ENCODE measurements at places on chromosomes 12 and 14.

- DNase-seq, result no peak
Observed at GRCh38 chr12:94710933-94711332, 60.6 kb upstream of the TMCC3 start.

DNA sequence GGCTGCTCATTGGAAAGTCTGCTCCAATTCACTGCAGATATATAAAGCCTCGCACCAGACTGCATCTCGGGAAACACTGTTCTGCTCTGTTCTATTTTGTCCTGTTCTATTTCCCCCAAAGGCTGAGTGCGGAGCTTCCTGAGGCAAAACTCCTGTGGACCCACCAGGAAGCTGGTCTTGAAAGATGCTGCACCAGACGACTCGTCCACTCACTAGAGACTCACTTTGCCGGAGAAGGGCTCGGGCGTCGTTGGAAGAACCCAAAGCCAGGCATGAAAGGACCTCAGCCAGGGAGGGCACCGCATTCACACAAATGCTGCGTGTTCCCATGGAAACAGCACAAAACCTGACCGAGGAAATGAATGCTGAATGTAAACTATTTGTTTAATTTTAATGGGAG is 331.2 kb upstream of the SFSWAP start:
- DNase-seq, result no peak

GRCh38 chr12:121793440-121793837 is at the start of gene RHOF:
RHOF (minus strand) TSS chr12:121793688; CDS start chr12:121793633, 55 bp downstream.
- no peak for DNase-seq

DNA sequence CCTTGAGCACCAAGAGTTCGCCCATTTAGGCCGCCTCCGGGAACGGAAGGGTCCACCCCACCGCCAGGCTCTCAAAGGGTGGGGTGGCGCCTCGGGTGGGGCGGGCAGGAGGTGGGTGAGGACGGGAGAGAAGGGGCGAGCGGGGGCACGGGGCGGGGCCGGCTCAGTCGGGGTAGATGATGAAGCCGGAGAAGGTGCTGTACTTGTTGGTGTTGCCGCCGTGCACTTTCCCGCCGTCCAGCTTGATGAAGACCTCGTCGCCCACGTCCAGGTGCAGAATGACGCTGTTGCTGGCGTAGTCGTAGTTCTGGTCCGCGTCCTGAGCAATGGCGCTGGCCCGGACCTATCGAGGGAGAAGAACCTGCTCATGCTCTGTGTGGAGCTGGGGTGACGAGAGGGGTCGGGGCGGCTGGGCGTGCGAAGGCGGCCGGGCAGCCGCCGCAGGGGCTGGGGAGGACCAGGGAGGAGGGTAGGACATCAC is 4.1 kb downstream of the C1QL4 start:
- DNase-seq, result no peak

DNA sequence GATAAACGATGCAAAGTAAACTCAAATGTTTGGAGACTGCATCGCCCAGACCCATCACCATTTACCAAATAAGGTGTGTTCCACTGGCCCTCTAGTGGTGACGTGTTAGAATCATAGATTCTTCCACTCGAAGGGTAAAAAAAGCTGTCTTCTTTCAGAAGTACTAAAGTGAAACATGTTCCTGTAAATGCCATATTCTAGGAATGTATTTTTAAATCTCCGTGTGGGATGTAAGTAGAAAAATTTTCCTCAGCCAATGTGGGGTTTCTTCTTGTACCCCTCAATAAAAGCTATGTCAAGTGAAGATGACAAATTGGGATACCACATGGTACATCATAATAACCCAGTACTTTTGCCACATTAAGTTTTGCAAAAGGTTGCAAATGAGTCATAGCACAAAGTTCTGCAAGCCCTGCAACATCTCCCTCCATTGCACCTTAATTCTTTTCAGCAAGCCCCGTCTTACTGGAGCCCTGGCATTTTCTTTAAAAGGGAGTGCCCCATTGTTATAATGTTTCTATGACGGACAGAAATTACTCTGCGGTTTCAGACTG is 100.8 kb downstream of the CCER1 start:
- peak; percentile 53 for DNase-seq

DNA sequence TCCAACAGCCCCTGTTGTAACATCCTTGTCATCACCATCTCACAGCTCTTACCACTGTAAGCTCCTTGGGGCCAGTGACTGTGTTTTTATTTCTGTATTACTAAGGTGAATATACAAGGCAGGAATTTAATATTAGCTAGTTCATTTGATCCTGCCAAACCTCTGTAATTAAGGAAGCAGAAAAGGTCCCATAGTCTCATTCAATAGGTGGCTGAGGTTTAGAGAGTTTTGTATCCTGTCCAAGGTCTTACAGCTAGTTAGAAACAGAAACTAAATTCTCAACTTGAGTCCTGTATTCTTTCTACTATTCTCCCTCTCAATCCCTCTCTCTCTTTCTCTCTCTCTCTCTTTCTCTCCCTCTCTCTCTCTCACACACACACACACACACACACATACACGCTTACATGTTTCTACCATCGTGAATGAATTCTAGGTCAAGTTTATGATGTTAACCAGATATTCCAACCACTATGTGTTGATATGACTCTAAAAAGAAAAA is 543 bp upstream of the GLIPR1 start:
- DNase-seq, result peak; percentile 50

- no peak for DNase-seq
Observed at GRCh38 chr12:79294590-79294989, 396.2 kb downstream of the PAWR start.

DNA sequence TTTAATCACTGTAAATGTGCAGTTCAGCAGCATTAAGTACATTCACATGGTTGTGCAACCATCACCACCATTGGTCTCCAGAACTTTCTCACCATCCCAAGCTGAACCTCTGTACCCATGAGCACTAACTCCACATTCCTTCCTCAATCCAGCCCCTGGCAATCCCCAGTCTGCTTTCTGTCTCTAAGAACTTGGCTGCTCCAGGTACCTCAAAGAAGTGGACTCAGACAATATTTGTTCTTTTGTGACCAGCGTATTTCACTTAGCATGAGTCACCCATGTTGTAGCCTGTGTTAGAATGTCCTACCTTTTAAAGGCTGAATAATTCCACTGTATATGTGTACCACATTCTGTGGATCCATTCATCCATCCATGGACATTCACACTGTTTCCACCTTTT is 64.6 kb downstream of the SLC24A4 start:
- DNase-seq, result no peak

- DNase-seq, result no peak
Observed at GRCh38 chr12:104462931-104463339, 6.2 kb downstream of the CHST11 start.

DNA sequence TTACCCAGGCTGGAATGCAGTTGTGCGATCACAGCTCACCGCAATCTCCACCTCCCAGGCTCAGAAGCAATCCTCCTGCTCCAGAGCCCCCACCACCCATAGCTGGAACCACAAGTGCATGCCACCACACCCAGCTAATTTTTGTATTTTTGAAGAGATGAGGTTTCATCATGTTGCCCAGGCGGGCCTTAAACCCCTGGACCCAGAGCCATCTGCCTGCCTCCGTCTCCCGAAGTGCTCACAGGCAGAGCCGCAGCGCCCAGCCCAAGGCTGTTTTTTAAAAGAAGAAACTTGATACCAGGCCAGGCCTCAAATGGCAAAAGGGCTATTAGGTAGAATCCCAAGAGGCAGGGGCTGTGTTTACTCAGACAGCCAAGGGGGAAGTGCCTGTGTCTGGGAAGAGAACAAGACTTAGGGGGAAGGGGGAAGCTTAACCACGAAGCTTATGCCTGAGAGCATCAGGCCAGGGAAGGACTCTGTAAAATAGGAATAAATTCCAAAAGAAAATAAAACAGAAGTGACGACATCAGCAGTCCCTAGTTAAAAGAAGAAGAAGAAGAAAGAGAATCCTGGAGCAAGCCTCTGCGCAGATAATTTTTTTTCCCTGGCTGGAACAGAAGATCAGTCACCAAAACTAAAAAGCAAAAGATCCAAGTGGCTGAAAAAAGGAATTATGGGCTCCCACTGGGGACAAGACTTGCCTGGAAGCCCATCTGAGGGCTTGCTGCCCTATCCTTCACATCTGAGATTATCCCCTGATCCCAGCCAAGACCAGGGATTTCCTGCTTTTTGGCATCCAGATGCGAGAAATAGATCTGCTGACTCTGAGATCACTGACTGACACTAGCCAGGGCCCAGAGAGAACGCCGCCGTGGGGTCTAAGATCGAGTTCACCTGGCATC is 170.5 kb downstream of the NDUFA12 start:
- DNase-seq, result peak; percentile 21

- DNase-seq, result no peak
Observed at GRCh38 chr12:42857106-42857505, 267.6 kb upstream of the PRICKLE1 start.

GRCh38 chr14:69553252-69553651 is 21.4 kb downstream of the CCDC177 start:
- peak; percentile 78 for DNase-seq

- peak; percentile 0 for DNase-seq
Observed at GRCh38 chr14:43204816-43205215, 1302.3 kb downstream of the FSCB start.

DNA sequence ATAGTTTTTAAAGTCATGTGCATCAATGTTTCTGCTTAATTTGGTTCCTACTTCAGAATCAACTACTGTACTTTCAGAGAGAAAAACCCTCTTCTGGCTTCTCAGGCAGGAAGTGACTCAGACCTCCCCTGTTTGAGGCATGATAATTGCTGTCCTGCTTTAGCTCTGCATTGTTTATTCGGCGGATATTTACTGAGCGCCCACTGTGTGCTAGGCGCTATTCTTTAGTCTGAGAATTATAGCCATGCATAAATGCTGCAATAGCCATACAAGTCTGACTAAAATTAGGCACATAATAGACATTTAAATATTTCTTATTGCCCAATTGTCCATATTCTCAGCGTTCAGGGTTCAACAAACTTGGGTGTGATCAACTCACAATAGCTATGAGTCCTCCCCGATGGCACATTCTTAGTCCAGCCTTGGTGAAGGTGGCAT is 6.1 kb upstream of the AMIGO2 start:
- DNase-seq, result peak; percentile 31

DNA sequence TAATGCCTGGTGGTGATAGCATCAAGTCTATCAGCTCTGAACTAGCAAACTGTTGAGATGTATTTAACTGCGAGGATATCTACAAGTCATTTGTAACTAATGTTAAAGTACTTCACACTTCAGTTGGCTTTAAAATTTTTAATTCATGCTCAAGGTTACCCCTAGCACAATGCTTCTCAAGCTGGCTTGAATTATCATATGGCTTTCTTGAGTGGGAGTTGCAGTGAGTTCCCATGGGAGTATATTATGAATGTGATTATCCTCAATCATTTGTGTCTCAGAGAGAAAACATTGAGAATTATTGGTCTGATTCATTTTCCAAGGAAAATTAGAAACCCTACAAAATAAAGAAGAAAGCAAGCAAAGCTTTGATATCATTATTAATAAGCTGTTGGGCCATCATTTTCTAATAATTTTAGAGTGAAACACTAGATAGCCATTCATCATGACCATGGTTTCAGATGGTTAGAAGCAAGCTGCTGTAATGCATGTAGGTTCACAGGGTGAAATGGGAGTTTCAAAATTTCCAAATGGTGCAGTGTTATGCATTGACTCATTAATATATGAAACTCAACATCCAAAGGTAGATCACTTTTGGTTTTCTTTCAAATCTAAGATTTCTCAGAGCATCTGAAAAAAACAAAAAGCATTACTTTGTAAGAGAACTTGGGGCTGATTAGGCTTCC is 11.8 kb upstream of the KRAS start:
- no peak for DNase-seq

- DNase-seq, result no peak
Observed at GRCh38 chr12:15770021-15770420, 19.2 kb downstream of the EPS8 start.

GRCh38 chr12:98420461-98420860 is 94.9 kb upstream of the TMPO start:
- DNase-seq, result no peak

- no peak for DNase-seq
Observed at GRCh38 chr14:24074625-24075484, 3.5 kb downstream of the CPNE6 start.

DNA sequence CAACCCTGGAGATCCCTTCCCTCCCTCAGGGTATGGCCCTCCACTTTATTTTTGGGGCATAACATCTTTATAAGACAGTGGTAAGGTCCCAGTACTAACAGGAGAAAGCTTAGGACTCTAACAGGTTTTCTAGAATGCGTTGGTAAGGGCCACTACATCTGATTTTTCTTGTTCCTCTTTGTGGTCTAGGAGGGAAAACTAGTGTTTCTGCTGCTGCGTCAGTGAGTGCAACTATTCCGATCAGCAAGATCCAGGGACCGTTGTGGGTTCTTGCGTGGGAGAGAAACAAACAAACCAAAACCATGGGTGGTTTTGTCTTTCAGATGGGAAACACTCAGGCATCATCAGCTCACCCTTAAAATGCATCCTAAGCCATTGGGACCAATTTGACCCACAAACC is 123.6 kb upstream of the SLC16A7 start:
- DNase-seq, result no peak

- DNase-seq, result no peak
Observed at GRCh38 chr14:62315631-62316030, 553.4 kb downstream of the SNAPC1 start.

DNA sequence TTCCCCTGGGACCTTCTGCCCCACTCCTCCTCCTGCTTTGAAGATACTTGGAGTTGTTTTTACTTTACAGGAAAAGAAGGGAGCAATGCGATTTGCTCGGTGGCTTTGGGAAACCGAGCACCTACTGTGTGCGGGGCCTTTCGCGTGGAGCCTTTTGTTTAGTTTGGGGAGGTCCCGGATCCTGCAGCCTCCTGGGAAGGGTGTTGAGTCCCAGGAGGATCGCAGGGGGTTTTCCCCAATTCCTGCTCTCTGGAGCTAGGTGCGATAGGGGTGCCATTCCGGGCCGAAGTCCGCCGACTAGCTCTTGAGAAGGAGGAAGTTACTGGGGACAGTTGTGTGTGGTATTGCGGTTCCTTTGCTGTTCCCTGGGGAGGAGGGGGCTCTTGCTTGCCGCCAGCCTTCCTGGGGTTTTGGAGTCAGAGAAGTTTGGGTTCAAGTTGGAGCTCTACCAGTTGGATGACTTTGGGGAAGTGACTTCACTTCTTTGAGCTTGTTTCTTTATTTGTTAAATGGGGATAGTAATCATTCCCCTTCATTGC is 1.1 kb downstream of the BRI3BP start:
- no peak for DNase-seq

GRCh38 chr14:103155010-103155409 is 31.7 kb downstream of the TNFAIP2 start:
- DNase-seq, result peak; percentile 77

DNA sequence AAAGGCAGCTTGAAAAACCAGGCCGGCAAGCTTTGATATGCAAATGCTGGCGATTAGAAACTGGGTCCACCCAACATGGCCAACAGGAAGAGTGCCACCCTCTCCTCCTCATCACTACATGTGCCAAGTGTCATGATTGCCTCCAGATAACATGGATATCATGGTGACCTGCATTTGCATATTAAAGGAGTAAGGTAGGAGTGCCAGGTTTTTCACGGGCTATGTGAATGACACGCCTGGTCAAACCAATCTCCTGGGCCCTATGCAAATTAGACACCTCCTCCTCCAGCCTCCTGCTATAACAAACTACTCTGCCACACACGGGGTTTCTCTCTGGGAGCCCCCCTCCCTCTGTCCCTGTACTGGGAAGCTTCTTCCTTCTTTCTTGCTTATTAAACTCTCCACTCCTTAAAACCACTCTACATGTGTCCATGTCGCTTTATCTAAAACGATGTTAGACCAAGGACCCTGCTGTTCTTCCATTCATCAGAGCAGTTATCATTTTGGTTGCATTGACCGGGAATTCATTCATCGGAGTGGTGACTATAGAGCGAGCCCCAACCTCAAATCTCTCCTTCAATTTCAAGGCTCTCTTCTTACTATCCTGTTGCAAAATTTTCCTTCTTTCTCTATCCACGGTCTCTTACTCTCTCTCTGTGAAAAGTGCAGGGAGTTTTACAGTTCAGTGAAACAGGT is 27.5 kb downstream of the APOBEC1 start:
- DNase-seq, result no peak

- no peak for DNase-seq
Observed at GRCh38 chr14:68363466-68363842, 429.4 kb downstream of the ZFP36L1 start.

Data from fibroblast of gingiva (primary cell).